ENCODE measurements at places on chromosomes 6 and 20.

DNA sequence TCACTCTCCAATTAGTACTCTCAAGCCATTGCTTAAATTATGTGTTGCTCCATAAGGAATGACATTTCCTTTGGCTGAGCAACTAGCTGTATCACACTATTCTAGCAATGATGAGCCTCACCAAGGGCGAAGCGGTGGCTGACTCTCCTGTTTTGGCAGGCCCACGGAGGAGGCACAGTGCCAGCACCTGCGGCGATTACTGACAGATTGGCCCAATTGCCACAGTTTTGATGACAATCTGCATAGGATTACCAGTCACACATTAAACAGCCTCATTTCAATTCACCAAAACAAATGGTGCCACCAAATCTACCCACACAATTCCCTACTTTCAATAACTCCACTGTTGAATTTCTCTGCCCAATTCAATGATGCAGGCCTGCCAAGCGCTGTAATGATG lies 286.9 kb downstream of the PTPRK start:
- no peak for DNase-seq

- DNase-seq: no peak
Measured at GRCh38 chr6:25715794-25716193, 38.7 kb upstream of the SLC17A4 start.

DNA sequence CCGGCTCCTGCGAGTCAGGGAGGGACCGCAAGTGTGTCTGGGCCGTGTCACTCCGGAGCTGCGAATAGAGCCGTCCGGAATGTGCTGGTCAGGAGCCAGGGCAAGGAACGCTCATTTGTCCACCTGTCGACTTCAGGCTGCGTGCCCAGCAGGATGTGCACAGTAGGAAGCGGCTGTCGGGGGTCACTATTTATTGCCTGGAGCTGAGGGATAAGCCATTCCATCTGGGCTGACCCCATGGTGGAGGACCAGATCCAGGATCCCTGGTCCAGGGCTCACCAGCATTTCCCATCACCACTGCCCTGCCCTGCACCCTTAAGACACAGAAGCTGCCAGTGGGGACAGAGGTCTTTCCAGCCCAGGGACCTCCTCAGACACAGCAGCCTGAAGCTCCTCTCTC lies 14.7 kb downstream of the NTSR1 start:
- no peak for DNase-seq

DNA sequence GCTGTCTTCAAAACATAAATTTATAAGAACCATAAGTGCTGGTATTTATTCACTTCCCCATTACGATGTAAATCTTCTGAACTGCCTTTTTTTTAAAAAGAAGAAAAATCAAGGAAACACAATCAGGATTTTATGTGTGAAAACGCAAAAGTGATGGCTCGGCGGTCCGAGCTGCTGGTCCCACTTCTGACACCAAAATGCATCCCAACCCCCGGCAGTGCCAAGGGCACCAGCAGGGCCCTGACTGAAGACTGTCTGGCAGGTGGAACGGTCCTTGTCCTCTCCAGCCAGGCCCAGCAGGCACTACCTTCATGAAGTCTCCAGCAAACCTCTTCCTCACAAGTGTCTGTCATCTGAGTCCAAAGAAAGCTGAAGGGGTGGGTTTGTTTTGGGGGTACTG lies 41.2 kb downstream of the TBC1D7 start:
- no peak for DNase-seq

- DNase-seq: no peak
Measured at GRCh38 chr6:29967379-29968010, 25.2 kb downstream of the HLA-A start.

DNA sequence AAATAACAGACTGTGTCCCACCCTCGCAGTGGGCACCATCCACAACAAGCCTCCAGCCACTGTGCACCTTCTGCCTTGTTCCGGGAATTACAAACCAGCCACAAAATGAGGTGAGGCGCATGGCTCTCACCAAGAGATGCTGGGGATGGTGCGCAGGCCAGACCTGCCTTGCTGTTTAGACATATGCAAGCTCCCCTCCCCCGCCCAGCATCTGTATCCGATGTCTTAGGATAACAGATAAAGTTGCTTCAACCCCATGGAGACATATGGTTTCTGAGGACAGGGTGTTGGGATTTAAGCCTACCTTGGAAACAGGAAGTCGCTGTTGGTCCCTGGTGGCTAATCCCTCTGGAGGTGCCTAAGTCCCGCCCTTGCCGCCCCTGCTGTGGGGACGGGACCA lies 50.4 kb upstream of the MPC1 start:
- DNase-seq: no peak

GRCh38 chr6:10359581-10359980 lies 55.3 kb downstream of the TFAP2A start:
- no peak for DNase-seq

GRCh38 chr20:52201395-52201794 lies 9.8 kb upstream of the ZFP64 start:
- DNase-seq: no peak

- DNase-seq: no peak
Measured at GRCh38 chr6:21539621-21540100, 53.9 kb upstream of the SOX4 start.

- DNase-seq: no peak
Measured at GRCh38 chr6:109255946-109256640, 126.2 kb downstream of the CD164 start.

GRCh38 chr6:92588148-92588547 lies 831.2 kb downstream of the EPHA7 start:
- no peak for DNase-seq
